ENCODE measurements at places on chromosomes 2 and 18. TPM values are rescaled to one million over a fixed set of nuclear protein-coding genes. Genes with fewer than 3 reads are reported as not detected.

- no peak for DNase-seq
Measured at GRCh38 chr18:59492756-59493421, 133.8 kb upstream of the LMAN1 start.

DNA sequence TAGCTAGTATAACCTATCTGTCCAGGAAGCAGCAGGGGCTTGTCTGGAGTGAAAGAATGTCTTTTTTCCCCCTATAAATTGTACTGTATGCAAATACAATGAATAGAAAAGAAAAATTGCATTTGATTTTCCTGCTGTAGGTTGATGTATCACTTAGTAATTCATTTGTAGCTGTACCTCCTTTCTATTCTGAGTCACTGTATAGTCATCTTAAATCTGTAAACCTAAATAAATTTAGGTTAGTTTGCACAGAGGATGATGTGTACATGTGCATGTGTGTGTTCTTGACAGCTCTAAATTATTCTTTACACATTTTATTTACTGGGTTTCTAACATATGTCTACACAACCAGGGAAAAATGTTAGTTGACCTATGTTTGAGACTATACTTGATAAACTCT is 478.7 kb upstream of the CNTNAP5 start:
- no peak for DNase-seq

GRCh38 chr2:218168635-218169462 is 2.1 kb upstream of the CXCR1 start:
- DNase-seq: peak; percentile 8

DNA sequence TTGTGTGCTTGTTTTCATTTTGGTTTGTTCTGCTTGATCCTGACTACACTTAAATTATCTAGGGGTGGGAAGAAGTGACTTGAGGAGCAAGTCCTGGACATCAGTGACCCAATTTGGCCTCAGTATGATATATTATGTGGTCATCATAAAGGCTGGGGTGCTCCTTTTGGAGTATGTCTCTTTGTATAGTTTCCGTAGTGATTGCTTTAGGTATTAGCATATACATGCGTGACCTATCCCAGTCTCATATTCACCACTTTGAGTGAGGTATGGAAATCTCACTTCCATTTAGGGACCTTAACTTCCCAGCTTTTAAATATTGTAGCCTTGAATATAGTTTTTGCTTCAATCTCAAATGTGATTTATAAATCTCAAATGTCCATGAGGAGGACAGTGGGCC is 241.0 kb downstream of the PTGR3 start:
- DNase-seq: no peak

DNA sequence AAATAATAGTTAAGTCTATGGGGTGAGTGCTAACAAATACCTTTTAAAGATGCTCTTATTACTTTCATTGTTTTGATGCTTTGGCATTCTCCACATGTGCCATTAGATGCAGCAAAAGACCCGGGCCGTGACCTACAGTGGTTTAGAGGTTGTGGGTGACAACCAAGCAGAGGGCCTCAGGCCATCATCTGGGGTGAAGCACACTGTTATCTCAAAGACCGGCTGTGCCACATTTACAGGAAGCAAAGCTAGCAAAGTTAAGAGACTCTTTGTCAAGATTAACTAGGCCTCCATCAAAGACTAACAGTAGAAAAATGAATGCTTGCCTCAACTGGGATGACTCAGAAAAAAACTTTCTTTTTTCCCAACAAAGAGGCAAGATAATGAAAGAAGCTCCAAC is 695.3 kb downstream of the SATB2 start:
- DNase-seq: no peak

- no peak for DNase-seq
Measured at GRCh38 chr18:73724958-73725357, 422.7 kb downstream of the FBXO15 start.

DNA sequence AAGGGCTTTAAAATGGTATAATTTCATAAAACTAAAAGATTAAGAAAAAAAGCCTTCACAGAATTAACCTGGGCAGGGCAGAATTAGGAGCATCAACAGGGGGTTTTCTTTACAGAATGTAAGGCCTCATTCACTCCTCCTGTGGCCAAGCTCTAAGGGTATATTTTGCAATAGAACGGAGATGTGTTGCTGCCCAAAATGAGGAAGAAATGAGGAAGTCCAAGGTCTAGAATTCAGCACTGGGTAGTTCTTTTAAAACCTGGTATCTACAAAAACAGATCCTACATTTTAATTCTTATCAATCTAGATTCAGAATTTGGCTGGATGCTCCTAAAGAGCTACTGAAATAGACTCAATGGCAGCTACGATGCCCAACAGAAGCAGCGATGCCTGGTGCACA is 101.8 kb downstream of the AKAIN1 start:
- no peak for DNase-seq

DNA sequence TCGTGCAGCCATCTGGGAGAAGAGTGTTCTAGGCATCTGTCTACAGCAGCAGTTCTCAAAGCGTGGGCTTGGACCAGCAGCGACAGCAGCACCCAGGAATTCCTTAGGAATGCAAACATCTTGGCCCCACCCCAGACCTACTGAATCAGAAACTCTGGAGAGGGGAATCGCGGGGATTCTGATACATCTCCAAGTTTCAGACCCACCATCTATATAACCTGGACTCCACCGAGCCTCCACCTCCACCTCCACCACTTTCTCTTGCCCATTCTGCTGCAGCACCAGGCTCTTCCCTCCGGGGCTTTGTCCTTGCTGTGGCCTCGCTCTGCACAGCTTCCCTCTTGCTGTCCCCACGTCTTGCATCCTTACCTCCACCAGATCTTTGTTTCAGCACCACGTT is 256.4 kb downstream of the BCL2 start:
- DNase-seq: no peak

DNA sequence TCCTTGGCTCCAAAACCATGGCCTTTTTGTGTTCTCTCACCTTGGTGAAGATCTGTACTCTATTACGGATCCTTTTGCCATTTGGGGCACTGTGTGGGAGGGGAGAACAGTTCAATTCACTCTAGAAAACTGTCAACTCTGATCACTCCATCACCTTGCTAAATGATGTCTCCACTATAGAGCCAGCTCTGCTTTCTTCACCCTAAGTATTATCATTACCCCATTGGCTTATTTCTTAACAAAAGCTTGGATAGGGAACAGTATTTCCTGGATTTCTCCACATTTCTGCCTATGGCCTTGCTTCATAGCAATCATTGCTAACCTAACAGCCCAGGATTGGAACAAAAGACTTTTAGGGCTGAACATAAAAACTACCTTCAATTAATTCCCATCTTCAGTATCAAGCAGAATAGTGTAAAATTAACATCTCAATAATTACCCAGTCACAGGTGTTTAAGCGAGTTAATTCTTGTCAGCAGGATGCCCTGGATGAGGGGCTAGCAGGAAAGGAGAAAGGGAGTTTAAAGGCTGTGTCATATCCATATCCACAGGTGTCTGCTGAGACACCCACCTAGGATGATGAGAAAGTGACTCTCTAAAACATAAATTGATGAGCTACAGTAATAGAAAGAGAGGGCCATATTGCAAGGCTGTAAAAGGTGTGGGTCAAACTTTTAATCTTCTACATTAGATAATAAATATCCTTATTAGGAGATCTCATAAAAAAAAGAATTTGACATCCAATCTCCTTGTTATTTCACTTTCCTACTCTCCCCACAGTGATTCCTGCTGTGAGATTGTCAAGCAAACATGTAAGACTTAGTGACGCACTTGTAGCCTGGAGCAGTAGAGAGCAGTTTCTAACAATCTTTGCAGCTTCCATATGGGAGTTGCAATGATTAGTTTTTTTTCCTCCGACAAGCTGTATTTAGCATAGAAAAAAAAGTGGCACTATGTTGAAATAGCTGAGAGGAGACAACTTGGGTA is 589.5 kb upstream of the NXPH2 start:
- no peak for DNase-seq

- no peak for DNase-seq
Measured at GRCh38 chr2:1236606-1237005, 176.7 kb upstream of the TPO start.

GRCh38 chr2:64812285-64812684 is 158.6 kb upstream of the SERTAD2 start:
- no peak for DNase-seq

GRCh38 chr2:128510701-128511397 is 192.2 kb upstream of the HS6ST1 start:
- DNase-seq: no peak

DNA sequence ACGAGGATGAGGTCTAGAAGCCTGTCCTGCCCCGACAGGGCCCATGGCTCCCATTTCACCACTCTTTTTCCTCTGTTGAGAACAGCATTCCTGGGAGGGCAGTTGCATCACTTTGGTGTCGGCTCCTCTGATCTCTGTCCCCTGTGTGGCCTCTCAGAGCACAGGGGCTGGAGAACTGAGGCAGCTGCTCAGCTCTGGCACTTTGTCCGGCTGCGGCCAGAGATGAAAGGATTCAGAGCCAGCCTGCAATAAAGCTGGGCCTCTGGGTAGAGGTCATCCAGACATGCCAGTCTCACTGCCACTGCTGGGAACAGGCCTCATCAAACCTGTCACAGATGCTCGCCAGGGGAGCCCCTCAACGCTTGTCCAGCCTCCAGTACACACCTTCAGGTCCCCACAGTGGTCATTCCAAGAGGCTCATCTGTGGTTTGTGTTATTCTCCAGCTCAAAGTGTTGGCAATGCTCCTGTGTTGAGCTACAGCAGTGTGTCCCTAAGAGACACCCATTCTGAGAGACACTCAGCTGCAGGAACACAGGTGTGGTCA is 13.1 kb upstream of the ROCK2 start:
- no peak for DNase-seq

DNA sequence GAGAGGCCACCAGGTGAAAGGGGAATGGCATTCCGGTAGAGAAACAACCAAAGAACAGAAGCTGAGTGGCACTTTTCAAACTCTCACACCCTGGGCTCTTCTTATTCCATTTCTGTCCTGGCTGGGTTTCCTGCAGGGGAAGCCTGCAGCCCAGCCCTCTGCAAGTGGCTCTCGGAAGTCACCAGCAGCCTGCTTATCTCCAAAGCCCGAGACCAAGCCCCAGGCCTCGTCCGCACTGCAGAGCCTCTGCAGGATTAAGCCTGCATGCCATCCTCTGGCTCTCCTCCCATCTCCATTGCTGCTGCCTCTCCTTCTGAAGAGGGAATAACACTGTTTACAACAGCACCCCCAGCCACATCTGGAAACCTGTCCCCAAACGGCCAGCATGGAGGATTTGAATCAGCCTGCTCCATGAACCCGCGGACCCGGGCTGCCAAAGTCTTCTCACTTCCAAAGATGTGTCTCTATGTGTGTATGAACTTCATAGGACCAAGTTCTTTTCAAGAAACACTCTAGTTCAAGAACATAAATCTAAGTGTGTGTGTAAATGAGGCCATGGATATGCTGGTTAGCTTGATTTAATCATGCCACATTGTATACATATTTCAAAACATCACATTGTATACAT is 54.2 kb downstream of the DIPK1C start:
- no peak for DNase-seq

GRCh38 chr2:9010866-9011265 is 7.4 kb upstream of the MBOAT2 start:
- DNase-seq: no peak

- peak; percentile 52 for DNase-seq
Measured at GRCh38 chr2:240991378-240992263, 6.8 kb upstream of the SNED1 start.

DNA sequence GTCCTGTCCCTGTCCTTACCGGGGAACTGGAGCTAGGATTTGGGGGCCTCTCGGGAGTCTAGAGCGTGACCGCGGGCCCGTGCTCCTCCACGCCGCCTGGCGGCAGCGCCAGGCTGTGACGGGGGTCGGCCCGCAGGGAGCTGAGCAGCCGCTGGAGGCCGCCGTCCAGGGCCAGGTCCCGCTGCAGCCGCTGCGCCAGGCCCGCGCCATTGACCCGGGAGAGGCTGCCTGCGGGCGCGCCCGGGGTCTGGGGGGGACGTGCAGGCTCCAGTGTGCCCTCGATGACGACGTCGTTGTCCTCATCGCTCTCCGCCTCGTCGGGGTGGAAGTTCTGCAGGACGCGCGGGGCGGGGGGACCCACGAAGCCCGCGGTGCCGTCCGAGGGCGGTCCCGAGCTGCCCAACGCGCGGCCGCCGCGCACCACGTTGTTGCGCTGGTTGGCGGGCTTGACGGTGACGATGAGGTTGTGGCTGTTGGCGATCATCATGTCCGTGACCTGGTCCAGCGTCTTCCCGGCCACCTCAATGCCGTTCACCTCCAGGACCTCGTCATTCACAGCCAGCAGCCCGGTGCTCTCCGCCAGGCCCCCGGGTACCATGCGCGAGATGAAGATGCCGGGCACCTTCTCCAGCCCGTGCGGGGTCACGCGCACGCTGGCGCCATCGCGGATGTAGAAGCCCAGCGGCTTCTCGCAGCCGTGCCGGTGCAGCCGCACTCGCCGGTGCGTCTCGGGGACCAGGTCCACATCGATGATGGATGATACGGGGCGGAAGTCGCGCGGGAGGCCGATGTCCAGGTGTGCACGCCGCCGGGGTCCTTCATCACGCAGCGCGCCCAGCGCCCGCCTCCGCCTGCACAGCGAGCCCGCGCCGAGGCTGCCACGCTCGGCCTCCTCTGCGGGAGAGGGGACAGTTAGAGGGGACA is 50.9 kb downstream of the ADNP2 start:
- no peak for DNase-seq

DNA sequence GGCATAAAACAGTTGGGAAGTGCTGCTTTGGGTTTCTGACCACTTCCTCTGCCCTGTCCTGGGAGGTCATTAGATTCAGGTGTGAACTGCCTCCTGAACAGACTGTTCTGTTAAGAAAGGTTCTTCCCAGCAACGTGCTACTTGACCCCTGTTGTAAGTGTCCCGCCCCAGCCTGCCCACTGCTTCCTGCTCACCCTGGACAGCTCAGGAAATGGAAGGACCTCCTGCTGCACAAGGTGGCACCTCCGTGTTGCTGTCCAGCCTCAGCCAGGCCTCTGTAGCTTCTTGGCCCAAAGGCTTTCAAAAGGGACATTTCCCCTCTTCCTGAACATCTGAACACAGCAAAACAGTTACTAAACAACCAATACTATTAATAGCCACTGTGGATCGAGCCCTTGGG is 5.3 kb downstream of the TOGARAM2 start:
- DNase-seq: no peak

DNA sequence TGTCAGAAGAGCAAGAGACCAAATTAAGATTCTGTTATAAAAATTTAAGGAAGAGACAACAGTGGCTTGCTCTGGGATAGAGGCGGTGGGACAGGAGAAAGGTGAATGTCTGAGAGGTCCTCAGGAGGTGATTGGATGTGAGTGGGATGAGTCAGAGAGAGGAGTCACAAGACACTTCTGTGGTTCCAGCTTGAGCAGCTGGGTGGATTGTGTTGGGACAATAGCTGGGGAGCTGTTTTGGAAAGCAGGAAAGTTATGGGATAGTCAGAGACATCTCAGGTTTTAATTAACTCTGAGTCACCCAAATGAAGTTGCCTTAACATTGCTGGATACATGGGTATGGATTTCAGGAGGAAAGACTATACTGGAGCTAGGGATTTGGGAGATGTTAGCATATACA is 218.0 kb upstream of the TRIB2 start:
- no peak for DNase-seq

- no peak for DNase-seq
Measured at GRCh38 chr2:28665041-28665704, 86.5 kb upstream of the PPP1CB start.

The CTIF gene
- 26.5 TPM for total RNA-seq

The HOXD12 gene
- 0.13 TPM for total RNA-seq

The LIMS4 gene
- total RNA-seq: 0.51 TPM

The PCGF1 gene
- 36.8 TPM for total RNA-seq

The TSPYL6 gene
- not detected for total RNA-seq

The PRKAG3 gene
- total RNA-seq: not detected

The SLC4A5 gene
- 1.2 TPM for total RNA-seq
